Stimulated activated CD4-positive, alpha-beta T cell treated with anti-CD3 and anti-CD28 coated beads, Interleukin-4, amount 100 ng/mL, for 24 hours (primary cell): ENCODE measurements at places on chromosomes 1 and 21.

DNA sequence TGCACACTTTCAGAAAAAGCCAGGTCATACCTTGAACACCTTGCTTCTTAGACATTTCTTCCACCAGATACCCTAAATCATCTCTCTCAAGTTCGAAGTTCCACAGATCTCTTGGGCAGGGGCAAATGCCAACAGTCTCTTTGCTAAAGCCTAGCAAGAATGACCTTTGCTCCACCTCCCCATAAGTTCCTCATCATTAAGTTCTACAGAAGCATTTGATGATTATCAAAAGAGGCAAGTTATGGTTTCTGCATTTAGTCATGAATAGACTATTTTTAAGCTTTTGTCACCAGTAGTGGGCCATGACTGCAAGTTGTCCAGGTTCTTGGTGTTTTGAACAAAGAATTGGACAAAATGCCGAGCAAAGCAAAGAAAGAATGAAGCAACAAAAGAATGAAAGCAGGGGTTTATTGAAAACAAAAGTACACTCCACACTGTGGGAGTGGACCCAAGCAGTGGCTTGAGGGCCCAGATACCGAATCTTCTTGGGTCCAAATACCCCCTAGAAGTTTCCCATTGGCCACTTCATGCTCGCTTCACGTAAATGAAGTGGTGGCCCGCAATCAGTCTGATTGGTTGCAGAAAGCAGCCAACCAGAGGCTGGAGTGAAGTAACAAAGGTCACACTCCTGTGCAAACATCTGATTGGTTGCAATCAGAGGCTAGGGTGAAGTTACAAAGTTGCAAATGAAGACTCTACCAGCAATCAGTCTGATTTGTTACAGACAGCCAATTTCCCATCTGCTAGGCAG is 9.8 kb upstream of the EGLN1 start:
- no peak for DNase-seq

- no peak for DNase-seq
These were observed 140.6 kb upstream of the HMGB4 start for GRCh38 chr1:33723251-33723650.

GRCh38 chr1:151775894-151776664 is 12.8 kb upstream of the MRPL9 start:
- DNase-seq: no peak

DNA sequence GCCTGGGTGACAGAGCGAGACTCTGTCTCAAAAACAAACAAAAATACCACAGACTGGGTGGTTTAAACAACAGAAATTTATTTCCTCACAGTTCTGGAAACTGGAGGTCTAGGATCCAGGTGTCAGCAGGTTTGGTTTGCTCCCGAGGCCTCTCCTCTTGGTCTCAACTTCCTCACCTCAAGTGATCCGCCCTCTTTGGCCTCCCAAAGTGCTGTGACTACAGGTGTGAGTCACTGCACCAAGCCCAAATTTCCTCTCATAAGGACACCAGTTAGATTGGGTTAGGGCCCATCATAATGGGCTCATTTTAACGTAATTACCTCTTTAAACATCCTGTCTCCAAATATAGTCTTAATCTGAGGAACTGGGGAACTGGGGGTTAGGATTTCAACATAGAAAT is 35.5 kb downstream of the MFSD2A start:
- no peak for DNase-seq

DNA sequence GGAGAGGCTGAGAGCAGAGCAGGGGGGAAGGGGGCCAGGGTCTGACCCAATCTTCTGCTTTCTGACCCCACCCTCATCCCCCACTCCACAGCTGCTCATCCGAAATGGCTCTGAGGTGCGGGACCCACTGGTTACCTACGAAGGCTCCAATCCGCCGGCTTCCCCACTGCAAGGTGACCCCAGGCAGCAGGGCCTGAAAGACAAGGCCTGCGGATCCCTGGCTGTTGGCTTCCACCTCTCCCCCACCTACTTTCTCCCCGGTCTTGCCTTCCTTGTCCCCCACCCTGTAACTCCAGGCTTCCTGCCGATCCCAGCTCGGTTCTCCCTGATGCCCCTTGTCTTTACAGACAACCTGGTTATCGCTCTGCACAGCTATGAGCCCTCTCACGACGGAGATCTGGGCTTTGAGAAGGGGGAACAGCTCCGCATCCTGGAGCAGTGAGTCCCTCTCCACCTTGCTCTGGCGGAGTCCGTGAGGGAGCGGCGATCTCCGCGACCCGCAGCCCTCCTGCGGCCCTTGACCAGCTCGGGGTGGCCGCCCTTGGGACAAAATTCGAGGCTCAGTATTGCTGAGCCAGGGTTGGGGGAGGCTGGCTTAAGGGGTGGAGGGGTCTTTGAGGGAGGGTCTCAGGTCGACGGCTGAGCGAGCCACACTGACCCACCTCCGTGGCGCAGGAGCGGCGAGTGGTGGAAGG is 17.1 kb upstream of the HDAC1 start:
- DNase-seq: no peak

GRCh38 chr1:8170059-8170835 is 144.1 kb upstream of the ERRFI1 start:
- no peak for DNase-seq

DNA sequence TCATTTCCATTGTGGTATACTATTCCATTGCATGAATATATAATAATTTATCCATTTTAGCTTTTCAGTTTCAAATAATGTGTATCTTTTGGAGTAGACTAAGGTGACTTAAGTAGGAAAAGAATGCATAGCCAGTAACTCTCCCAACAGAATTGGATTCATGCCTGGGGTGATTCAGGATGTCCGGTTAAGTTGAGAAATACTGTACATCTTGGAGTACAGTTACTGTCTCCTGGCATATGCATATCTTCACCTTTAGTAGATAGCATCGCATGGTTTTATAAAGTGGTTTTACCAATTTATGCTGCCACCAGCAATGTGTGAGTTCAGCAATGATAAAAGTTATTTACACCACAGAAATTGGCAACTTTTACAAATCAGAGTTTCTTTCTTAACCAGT is 18.6 kb upstream of the SLC6A9 start:
- no peak for DNase-seq

- DNase-seq: no peak
These were observed 4.1 kb downstream of the SH3BP5L start for GRCh38 chr1:248821641-248822040.

GRCh38 chr1:185974367-185975170 is 240.4 kb downstream of the HMCN1 start:
- DNase-seq: no peak
